ENCODE measurements at places on chromosomes 4 and X.

DNA sequence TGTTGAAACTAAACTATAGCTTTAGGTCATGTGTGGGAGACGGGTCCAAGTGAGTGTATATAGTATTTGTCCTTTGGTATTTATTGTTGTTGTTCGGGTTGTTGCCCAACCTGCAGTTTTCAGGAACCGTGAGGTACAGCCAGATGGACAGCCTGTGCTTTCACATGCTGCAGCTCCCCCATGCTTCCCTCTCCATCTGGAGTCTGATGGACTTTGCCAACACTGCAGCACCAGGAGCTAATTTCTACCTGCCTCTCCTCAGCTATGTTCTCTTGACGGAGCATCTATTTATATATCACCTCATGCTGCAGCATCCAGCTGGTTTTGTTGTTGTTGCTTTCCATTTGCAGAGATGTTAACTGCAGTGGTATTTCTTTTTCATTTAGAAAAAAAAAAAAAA, 80.1 kb downstream of the TLL1 start:
- DNase-seq, result no peak

GRCh38 chr4:155143512-155143911, 64.9 kb upstream of the NPY2R start:
- DNase-seq, result no peak

- DNase-seq, result no peak
These were observed 1.3 kb downstream of the NAF1 start for GRCh38 chr4:163165217-163166017.

- no peak for DNase-seq
These were observed 80.1 kb downstream of the RCHY1 start for GRCh38 chr4:75434105-75434504.

DNA sequence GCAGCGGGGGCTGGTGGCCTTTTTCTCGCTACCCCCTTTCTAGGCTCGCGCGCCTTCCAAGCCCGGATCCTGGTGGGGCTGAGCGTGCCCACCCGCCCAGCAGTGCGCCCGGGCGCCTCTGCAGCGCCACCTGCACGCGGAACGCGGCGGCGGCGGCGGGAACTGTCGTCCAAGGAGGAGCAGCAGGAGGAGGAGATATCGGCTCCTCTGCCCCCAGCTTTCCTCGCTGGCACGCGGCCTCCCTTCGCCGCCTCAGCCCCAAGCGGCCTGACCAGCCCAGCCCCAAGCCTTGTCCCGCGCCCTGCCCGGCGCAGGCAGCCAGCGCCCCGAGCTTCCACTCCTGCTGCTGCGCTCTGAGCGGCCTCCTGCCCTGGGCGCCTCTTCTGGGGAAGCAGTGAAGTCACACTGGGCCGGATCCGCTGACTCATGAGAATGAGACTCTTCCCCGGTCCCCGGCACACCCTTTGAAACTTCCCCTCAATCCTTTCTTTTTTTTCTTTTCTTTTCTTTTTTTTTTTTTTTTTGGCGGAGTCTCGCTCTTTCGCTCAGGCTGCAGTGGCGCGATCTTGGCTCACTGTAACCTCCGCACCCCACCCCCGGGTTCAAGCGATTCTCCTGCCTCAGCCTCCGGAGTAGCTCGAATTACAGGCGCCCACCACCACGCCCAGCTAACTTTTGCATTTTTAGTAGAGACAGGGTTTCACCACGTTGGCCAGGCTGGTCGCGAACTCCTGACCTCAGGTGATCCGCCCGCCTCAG, 10.6 kb upstream of the ELF4 start:
- DNase-seq, result peak; percentile 73

- peak; percentile 22 for DNase-seq
These were observed 531 bp downstream of the DGKQ start for GRCh38 chr4:972651-973424.

GRCh38 chr4:84956014-84956413, 10.5 kb downstream of the WDFY3 start:
- DNase-seq, result no peak

DNA sequence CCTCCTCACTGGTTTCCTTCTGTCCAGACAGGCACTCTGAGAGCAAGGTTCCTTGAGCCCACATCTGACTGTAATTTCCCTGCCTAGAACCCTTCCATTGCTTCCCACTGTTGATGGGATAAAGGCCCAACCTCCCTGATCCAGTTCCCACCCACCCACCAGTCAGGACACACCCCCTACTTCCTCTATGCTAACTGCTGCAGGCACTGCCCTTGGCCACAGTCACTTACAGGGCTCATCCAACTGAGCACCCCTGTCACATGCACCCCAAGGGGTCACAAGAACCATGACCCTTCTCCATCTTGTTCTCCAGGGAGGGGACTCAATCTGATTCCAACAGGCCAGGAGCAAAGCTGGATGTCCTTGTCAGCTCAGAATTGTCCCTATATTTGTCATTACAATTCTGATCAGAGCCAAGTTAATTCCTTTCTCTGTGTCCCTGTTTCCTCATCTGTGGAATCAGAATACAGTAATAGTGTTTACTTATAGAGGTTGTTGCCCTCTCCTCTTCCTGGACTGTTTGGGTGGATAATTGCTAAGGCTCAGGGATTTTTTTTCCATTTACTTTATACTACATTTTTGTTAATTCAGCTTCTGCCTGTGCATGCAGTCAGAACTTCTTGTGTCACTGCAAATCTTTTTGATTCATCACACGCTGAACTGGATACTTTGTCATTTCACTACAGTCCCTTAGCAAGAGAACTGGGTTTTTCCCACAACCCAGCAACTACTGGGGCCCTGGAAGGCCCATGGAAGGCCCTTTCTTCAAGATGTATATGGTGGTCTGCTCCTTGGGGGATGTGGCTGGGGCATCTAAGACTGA, 105.6 kb upstream of the MAMLD1 start:
- no peak for DNase-seq

DNA sequence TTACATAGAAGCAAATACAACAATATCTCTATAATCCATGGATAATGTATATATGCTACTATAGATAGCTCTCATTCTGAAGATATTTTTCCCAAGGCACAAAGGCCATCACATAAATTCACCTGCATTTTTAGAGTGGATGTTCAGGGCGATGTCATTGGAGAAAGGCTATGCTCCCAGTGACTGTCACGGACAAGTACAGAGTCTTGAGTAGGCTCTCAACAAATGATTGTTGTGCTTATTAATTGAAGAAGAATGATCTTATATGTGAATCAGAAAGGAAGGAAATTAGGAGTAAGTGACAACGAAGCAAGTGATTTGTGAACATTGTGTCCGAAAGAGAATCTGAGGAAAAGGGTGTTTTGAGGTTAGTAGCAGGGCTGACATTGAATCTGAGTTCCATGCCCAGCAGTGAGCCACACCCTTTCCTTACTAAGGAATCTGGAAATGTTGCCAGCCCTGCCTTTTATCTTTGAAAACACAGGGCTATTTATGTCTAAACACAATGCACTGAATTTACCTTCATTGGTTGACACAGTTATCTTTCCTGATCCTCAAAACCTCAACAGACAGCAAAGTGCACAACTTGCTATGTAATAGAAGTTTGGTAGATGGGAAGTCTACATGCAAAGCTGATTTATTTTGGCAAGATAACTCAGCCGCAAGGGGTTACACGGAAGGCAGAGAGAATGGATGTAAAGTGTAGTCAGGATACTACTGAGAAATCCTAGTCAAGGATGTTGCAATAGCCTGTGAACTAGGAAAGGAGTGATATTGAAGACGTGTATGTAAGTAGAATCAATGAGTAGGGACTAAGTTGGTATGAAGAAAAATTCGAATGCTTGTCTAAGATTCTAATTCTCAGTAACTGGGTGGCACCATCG, 50.4 kb downstream of the SORBS2 start:
- no peak for DNase-seq

DNA sequence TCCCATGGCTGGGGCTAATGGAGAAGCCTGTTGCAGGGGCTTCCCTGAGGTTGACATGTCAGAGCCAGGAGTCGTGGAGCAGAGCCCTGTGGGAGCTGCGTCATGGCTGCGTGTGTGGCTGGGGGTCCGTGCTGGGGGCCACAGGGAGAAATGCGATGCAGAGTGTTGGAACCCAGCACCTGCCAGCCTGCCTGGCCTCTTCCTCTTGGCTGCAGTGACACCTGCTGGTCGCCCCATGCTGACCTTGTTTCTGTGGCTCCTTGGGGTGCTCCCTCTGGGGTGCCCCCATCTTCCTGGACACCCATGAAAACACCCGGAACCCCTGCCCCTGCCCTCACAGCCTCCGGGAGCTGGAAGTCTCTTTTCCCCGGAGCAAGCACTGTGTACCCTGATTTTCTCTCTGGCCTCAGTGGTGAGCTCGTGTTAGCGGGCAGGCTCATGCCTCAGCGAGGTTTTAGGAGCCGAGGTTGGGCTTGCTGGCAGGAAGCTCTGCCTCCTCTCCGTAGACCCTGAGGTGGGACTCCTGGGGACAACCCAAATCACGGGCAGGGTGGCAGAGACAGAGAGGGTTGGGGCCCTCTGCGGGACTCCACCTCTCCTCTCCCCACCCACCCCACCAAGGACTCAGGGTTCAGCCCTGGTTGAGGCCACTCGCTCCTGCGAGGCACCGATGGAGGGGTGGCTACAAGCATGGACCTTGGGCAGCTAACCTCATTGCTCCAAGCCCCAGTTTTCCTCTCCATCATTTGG, 103.7 kb downstream of the SORCS2 start:
- DNase-seq, result peak; percentile 24

- no peak for DNase-seq
These were observed 7.9 kb downstream of the SPARCL1 start for GRCh38 chr4:87521319-87521718.

DNA sequence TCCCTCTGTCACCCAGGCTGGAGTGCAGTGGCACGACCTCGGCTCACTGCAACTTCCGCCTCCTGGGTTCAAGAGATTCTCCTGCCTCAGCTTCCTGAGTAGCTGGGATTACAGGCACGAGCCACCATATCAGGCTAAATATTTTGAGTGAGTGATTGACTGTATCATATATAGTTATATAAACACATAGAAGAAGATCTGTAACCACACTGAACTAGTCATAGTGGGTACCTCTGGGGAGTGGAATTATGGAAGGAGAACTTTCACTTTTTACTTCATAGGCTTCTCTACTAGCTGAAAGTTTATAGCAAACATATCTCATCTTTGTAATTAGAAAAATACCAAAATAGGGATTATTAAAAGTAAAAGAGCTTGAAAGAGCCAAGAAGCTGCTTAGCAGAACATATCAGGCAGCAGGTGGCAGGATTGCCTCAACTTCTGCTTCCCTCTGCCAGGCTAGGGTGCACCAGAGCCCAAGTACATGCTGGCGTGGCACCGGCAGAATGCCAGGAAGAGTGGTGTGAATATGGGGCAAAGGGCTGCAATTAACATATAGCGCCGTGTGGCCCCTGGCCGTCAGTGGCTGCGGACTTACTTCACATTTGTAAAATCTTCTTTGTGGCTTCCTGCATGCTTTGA, 39.5 kb upstream of the CD40LG start:
- peak; percentile 4 for DNase-seq

GRCh38 chr4:27000820-27001219, 140.2 kb downstream of the STIM2 start:
- DNase-seq, result no peak

DNA sequence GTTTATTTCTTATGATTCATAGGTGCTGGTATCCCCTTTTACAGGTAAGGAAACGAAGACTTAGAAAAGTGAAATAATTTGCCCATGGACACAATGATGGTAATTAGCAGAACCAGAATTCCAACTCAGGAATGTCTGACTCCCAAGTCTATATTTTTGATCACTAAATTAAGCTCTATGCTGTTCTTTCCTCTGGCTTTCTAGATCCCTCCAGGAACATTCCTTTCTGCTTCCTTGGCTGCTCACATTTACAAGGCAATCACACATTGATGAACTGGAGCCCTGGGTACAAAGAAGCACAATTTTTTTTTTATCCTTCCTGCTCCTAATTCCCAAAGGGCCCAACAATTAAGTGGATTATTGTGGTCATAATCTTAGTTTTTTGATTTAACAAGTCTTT, 7.0 kb upstream of the CDKN2AIP start:
- no peak for DNase-seq

DNA sequence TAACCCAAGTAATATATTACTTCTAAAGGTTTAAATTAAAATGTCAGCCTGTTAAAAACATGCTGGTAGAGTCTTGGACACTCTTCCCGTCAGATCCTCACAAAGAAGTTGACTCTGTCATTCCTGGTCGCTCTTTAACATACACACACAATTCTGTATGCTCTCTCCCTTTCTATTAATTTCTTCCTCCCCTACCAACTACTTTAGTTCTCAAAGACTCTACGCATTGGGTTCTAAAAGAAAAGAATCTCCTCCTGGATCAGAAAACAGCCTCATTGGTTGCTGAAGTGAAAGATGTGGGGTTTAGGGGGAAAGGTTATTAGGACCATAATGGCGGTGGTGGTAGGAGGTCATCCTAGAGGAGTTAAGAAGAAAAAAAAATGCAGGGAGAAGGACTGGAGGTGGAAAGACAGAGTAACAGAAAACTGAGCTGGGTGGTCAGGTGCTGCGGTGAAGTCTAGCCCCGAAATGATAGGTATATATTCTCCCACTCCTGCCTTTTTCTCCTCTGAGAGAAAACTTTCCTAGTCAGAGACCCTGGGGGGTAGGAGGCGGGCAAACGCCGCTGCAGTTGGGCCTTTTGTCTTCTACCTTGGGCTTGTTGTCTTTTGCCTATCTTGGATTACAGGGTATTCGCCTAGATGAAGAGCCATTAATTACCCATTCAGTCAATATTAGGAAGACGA, 5.2 kb upstream of the PITX2 start:
- no peak for DNase-seq

DNA sequence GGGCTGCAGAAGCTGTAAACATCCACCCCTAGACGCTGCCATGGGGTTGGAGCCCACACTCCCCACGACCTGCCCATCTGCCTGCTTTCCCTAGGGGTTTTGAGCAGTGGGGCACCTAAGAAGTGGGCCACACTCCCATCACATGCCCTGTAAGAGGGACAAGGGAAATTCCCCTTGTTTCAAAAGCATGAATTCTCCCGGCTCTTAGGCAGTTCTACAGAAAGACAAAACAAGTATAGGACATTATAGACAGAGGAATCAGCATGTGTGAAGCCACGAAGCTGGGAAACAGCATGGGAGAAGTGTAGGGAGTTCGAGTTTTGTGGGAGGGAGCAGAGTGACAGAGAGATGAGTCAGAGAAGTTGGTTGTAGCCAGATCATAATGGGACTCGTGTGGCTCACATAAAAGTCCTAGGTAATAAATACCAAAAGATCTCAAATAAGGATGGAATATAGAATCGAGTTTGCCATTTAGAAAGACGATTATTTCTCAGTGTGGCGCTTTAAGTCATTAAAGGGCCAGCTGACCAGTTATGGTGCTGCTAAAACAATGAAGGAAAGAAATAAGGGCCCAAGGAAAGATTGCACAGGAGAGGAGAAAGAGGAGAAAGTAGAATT, 23.9 kb downstream of the APOO start:
- peak; percentile 87 for DNase-seq

GRCh38 chr4:133996431-133997121, 205.0 kb downstream of the PABPC4L start:
- no peak for DNase-seq

GRCh38 chrX:39705290-39705689, 392.5 kb downstream of the BCOR start:
- peak; percentile 93 for DNase-seq

- DNase-seq, result peak; percentile 45
These were observed 37.8 kb upstream of the FRMD7 start for GRCh38 chrX:132165651-132166050.

DNA sequence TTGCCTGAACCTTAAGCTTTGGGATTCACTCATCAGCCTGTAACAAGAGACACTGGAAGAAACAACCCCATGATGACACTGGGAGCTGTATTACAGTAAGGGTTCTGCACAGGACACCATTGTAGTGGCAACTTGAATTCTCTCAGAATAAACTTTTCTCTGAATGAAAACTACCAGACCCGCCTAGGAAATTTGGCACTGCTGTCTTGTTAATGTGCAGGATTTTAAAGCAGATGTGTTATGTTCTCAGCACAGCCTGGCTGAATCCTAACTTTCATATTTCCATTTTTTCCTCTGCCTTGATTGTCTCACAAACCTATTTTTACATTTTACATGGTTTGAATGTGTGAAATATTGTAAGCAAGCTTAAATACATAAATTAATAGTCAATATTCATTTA, 253.6 kb downstream of the UNC5C start:
- DNase-seq, result no peak
